Stimulated activated CD8-positive, alpha-beta memory T cell treated with anti-CD3 and anti-CD28 coated beads, Interleukin-7, amount 100 ng/mL, for 48 hours (primary cell): ENCODE measurements at places on chromosomes 2 and 18.

DNA sequence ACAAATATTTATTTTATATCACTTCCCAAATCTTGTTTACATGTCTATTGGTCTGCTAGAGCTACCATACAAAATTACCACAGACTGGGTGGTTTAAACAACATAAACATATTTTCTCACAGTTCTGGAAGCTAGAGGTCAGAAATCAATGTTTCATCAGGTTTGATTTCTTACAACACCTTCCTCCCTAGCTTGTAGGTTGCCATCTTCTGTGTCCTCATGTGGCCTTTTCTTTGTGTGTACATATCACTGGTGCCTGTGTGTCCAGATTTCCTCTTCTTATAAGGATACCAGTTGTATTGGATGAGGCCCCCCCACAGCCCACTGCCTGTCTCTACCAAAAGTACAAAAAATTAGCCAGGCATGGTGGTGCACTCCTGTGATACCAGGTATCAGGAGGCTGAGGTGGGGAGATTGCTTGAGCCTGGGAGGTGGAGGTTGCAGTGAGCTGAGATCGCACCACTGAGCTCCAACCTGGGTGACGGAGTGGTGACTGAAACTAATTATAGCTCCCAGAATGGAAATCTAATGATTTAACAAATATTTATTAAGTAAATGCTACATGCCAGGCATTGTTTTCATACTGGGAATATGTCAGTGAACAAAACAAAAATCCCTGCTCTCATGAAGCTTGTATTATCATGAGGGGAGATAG is 13.6 kb downstream of the EML4 start:
- no peak for DNase-seq

- DNase-seq = no peak
Observed at GRCh38 chr2:102449370-102449974, 23.6 kb upstream of the SLC9A4 start.

DNA sequence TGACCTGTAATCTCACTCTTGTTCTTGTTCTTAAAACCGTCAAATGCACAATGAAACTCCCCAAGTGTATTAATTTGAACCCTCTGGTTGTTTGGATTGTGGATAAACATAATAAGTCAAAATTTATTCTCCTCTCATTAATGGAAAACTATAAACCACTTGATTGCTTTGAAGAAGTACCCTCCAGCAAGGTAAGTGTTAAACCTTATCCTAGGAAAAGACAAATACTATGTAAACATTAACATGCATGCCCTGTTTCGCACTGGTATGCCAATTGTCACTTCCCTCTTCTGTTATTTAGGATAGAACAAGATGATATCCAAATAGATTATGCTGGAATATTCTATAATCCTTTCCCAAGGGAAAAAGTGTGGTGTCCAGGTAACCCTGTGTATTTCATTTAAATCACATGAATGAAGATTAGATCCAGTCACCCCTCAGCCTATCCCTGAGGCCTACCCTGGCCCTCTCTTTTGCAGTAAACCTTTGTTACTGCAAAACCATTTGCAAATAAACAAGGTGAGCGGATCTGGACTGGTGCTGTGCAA is 1.3 kb downstream of the ADI1 start:
- no peak for DNase-seq

GRCh38 chr2:58107803-58108710 is 61.5 kb downstream of the VRK2 start:
- DNase-seq = no peak

GRCh38 chr2:192298664-192299063 is 103.9 kb upstream of the TMEFF2 start:
- DNase-seq = no peak

DNA sequence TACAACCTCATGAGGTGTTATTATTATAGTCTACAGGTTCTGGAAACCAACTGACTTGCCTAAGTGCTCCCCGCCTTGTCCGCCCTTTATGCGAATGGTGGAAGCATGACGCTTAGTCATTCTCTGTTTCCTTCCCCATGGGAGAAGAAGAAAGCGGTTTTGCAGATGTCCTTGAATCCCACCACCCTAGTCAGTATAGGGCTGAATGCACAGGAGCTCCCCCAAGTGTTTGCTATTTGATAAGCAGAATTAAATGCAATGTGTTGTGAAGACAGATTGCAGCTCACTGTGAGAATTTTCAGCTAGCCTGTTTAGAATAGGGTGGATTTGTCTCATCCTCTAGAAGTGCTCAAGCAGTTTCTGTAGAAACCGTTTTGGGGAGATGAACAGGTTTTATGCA is 652.0 kb downstream of the DCC start:
- no peak for DNase-seq

GRCh38 chr18:67354091-67354490 is 162.4 kb downstream of the DSEL start:
- DNase-seq = no peak

- DNase-seq = no peak
Observed at GRCh38 chr2:46169467-46169866, 127.7 kb upstream of the EPAS1 start.

DNA sequence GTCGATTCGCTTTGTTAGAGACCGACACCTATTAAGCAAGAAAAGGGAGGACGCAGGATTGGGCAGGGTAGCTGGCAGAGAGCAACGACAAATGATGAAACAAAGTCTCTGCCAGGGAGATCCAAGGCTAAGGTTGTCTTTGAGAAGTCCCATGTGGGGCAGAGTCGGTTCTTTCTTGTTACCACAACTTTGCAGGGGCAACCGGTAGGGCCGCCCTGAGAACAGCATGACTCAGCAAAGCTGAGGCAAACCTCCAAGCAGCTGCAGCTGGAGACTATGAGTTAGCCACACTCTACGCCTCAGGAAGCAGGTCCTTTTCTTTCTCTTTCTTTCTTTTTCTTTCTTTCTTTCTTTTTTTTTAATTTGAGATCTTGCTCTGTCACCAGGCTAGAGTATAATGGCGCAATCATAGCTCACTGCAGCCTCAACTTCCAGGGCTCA is 452.3 kb upstream of the ID2 start:
- peak; percentile 45 for DNase-seq

GRCh38 chr2:112272669-112273068 is 2.7 kb upstream of the ZC3H6 start:
- DNase-seq = no peak

DNA sequence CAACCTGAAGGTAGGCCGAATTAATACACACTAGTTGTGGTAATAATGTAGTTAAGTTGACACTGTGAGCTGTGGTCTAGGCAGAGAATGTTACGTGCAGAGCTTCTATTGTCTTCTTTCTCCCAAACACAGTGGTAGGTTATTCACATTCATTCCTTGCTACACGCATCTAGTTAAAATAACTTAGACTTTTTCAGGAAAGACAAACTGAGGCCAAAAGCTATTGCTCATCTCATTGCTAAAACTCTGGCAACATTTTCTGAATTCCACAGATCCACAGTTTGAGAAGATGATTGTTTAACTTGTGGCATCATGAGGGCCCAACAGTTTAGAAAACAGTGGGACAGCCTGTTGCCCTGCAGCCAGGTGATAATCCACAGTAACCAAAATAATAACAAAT is 850.4 kb upstream of the FSHR start:
- no peak for DNase-seq

GRCh38 chr18:74069178-74070050 is 78.2 kb downstream of the FBXO15 start:
- DNase-seq = no peak

DNA sequence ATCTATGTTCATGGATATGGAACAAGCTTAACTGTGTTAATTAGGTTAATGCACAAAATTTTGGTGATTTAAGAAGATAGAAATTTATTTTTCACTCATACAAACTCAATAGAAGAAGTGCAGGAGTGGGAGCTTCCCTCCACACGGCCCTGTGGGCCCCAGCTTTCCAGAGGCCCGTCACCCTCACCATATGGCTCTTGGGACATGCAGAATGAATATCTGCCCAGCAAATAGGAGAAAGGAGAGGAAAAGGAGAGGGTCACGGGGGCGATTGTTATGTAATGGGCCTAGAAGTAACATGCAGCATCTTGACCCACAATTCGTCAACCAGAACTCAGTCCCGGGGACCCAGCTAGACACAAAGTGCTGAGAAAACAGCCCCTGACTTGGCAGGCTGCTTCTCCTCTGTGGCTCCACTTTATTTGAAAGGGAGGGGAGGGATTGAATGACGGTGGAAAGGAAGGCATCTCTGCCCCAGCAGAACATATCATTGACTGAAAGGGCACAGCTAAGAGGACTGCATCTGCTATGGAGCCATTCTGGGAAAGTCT is 648.2 kb upstream of the ID2 start:
- no peak for DNase-seq

DNA sequence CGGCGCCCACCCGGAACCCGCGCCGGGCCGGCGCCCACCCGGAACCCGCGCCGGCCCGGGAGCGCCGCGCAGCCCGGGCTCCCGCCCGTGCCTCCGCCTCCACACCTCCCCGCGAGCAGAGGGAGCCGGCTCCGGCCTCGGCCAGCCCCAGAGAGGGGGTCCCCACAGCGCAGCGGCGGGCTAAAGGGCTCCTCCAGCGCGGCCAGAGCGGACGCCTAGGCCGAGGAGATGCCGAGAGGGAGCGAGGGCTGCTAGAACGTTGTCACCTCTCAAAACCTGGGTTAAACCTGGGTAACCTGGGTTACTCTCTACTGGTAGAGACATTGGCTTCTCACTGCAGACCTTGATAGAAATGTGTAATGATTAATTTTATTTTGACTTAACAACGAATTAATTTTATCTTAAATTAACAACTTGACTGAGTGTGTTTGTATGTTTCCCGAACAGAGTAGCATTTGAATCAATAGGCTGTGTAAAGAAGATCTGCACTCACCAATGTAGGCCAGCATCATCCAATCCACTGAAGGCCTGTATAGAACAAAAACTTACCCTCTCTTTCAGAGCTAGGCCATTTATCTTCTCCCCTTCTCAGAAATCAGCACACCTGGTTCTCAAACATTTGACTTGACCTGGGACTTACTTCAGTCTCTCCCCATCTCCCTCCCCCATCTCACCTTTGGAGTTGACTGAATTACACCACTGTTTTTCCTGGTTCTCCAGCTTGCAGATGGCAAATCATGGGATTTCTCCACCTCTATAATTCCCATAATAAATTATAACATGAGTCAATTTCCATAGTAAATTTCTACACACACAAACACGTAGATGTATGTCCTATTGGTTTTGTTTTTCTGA is 242.7 kb downstream of the ASXL3 start:
- DNase-seq = no peak

DNA sequence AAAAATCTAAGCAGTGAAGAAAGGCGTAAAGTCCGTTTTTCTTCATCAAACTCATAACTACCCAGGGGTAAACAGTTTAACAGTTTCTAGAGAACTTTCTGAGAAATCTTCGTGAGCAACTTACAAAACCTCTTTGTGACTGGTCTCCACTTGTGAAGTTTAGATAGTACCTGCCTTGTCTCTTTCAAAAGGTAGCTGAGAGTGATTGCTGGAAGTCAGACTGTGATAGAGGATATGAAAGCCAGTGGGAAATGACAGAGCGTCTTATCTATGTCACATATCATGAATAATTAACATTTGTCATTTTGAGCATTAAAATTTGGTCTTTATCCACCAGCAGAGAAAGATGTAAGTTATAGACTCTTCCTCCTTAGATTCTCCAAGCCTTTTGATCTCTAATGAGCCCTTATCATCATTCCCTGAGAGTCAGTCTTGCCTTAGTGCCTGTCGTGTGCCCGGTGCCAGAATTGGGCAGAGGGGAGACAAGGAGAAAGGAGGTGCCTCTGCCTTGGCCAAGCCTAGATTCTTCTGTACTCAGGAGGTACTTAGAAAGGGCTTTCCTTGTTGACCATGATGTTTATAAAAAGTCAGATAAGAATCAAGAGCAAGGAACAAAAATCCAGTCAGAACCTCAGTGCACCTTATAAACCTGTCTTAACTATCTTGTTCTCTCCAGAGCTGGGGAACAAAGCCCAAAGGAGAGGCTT is 205.1 kb upstream of the EPAS1 start:
- DNase-seq = no peak
